Fibroblast of skin of left biceps (primary cell): ENCODE measurements at places on chromosomes 7 and 10.
A peak's percentile ranks its signal among the peaks of the same experiment; 100 is the strongest.

DNA sequence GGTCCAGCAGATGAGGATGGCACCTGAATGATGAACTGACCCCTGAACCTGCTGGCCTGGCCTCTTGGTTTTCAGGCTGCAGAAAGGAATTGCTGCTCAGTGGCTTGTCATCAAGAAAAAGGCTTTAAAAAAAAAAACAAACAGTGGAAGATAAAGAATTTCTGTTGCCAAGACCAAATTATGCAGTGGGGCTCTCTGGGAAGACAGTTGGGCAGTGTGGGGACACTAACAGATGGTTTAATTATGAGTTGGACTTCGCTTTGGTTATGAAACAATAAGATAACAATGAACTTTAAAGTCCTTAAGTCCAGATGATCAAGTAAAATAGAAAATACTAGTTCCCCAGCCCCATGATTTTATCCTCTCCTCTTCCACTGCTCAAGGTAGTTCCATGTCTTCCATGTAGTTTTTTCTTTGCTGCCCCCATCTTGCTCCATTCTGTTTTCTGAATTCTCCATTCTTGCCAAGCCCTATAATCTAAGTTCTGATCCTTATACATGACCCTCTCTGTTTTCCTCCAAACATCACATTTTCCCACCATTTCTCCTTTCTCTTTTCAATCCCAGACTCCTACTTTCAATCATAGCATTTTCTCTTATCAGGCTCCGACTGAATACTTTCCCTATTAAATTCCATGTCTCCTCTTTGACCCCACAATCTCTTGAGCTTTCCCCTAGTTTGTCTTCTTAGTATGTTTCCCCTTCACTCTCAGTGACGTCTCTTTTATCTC, 52.6 kb downstream of the ANK3 start:
- DNase-seq: no peak

DNA sequence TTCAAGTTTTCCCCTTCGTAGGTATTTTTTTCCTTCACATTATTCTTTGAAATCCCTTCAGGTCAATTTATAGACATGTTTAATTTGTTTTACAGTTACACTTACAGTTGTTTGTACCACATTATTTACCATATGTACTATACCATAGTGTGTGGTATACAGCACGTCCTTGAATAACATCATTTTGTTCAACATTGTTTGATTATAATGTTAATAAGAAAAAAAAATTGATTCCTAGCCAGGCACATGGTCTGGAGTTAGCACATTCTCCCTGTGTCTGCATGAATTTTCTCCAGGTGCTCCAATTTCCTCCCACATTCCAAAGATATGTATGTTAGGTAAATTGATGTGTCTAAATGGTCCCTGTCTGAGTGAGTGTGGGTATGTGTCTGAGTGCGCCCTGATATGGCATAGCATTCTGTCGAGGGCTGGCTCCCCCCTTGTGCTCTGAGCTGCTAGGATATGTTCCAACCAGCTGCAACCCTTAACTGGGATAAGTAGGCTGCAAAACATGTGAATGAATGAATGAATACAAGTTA, 247.6 kb downstream of the CCDC7 start:
- no peak for DNase-seq

DNA sequence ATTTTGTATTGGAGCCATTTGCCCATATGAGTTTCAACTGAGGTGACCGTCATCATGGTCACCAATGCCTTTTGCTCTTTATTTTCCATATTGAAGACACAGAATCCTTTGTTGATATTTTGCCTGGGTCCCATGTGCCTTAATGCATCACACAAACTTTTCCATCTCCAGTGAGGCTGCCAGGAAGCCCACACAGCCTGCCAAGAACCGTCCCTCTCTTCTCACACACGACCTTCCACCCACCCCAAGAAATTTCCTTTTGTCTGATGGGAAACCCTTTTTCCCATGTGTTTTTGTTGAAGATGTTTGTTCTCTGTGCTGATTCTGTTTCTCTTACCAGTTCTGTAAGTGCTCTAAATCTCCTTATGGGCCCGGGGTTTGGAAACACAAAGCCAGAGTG, 168.9 kb downstream of the CSTF2T start:
- DNase-seq: no peak

- no peak for DNase-seq
These were observed 222.9 kb downstream of the PTEN start for GRCh38 chr10:88086187-88086960.

GRCh38 chr10:73650537-73651331, 5.1 kb downstream of the SYNPO2L start:
- DNase-seq: peak; percentile 76

DNA sequence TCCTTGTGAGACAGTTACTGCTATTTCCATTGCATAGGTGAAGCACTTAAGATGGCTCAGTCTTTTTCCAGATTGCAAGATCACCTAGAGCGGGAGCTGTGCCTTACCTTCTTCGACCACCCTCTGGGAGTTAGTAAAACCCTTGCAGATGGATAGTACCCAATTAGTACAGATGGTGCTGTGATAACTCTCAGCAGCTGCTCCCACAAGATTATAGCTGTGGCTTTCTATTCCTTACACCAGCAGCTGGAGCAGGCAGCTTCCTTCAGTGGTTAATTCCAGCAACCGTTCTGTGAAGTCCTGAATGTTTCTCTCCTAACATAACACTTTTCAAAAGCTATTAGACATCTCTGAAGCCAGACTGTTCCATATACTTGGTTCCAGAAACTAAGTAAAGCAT, 796.8 kb downstream of the XPNPEP1 start:
- DNase-seq: no peak

DNA sequence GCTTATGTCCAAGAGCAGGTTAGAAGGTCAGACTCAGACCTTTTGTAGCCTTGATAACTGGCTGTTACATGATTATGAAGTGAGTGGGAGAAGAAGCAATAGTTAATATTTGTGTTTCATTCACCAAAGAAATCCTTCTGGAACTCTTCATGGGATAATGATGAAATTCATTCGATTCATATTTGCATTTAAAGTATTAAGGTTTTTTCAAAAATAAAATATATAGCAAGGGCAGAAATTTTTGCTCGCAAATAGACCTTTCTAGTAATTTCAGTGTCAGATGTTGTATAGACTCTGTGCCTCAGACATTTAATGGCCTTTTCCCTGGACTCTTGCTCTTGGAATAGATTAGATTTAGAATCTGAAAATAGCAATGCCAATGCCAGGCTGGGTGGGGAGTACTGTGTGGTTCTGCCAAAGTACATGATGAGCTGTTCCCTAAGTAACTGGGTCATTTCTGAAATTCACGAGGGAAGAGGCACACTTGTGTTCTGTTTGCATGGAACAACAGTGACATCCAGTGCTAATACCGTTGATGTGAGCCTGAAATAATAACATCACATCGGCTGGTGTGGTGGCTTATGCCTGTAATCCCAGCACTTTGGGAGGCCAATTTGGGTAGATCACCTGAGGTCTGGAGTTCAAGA, 119.2 kb downstream of the MBL2 start:
- no peak for DNase-seq

GRCh38 chr7:16732828-16733227, 20.7 kb upstream of the TSPAN13 start:
- no peak for DNase-seq

GRCh38 chr10:131267814-131268095, 43.8 kb downstream of the TCERG1L start:
- no peak for DNase-seq

DNA sequence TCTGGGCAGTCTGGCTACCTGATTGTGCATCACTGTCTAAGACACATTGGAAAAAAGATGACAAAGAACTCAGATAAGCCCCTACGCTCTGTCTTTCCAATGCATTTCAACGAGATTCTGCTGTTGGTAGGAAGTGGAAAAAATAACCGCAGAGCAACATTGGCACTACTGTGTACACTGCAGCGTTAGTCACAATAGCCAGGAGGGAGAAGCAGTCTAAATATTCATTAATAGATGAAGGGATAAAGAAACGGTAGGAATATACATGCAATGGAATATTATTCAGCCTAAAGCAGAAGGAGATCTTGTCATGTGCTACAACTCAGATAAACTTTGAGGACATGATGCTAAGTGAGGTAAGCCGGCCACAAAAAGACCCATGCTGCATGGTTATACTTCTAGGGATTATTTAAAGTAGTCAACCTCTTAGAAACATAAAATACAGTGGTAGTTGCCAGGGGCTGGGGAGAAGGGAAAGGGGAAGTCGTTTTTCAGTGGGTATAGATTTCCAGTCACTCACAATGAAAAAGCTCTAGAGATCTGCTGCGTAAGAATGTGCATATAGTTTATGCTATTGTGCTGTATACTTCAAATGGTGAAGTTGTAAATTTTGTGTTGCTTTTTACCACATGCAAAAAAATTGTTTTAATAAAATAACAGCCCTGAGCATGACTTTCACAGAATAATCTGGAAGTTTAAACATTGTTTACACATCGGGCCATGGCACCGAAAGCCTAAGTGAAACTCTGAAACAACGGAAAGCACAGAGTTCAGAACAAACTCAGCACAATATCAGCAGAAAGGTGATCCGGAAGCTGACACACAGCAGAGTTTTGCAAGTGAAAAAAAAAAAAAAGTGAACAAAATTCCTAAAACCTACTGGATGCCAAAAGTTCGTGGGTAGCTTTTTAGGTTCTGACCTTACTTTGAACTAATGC, 40.1 kb downstream of the ELMO1 start:
- DNase-seq: no peak

GRCh38 chr10:42942279-42942950, 134.5 kb upstream of the RET start:
- no peak for DNase-seq

GRCh38 chr10:84715911-84716310, 387.5 kb downstream of the CCSER2 start:
- no peak for DNase-seq

GRCh38 chr10:11439523-11440053, 171.9 kb downstream of the USP6NL start:
- DNase-seq: no peak

DNA sequence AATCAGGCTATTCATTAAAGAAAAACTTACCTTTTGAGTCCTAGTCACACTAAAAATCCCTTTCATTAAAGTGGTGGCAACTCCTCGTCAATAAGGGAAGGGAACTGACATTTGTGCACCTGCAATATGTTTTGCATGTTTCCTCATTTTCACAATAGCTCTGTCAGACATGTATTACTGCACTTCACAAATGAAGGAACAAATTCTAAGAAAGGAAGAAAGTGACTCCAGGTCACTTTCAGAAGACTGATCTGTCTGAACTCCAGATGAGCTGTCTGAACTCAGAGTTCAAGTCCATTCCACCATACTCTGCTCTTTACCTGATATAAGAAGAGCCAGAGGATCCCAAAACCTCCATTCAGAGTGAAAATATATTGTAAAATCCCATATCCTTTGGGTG, 50.3 kb upstream of the GSAP start:
- DNase-seq: no peak

DNA sequence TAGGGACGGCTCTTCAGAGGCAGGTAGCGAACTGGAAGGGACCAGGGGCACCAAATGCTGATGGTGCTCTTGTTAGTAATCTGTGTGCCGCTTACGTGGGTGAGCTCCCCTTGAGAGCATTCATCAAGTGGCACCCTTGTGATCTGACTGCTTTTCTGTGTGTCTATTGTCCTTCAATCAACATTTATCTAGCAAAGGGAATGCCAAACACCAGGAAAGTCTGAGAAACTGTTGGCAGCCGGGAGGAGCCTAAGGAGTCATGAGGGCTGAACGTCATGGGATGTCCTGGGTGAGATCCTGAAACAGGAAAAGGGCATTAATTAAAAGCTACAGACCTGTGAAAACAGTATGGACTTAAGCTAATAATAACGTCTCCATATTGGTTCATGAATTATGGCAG, 733.1 kb downstream of the TYW1 start:
- DNase-seq: no peak

- DNase-seq: no peak
These were observed 18.6 kb upstream of the YWHAG start for GRCh38 chr7:76377186-76377918.

GRCh38 chr10:24465891-24466818, 257.2 kb downstream of the KIAA1217 start:
- peak; percentile 60 for DNase-seq

- DNase-seq: no peak
These were observed 20.3 kb downstream of the CELF2 start for GRCh38 chr10:11037991-11038390.

DNA sequence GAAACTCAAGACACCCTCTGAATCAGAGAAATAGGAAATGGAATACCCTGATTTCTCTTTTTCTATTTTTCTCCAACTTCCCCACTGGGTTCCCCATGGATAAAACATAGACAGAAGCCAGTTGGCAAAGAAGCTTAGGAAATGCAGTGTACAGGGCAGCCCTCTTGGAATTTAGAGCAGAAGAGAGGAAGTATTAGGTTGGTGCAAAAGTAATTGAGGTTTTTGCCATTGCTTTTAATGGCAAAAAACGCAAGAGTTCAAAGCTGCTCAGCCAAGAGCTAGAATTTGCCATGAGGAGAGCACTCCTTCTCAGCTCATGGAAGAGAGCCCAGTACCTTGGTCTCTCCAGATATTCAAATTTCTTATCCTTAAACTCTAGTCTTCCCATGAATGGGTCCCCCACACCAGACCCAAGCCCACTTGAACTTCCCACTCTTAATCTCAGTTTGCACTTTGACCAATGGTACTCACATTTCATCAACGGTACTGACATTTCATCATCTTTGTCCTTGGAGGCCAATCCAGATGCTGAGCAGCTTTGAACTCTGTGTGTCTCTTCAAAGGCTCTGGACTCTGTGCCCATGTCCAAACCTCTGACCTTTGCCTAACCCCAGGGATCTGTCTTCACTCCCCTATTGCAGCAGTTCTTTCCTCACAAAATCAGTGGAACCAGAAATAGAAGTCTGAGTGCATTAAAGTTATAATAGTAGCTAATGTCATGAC, 73.2 kb upstream of the PPP1R3C start:
- DNase-seq: no peak

GRCh38 chr7:79339208-79339925, 114.1 kb downstream of the MAGI2 start:
- DNase-seq: no peak

DNA sequence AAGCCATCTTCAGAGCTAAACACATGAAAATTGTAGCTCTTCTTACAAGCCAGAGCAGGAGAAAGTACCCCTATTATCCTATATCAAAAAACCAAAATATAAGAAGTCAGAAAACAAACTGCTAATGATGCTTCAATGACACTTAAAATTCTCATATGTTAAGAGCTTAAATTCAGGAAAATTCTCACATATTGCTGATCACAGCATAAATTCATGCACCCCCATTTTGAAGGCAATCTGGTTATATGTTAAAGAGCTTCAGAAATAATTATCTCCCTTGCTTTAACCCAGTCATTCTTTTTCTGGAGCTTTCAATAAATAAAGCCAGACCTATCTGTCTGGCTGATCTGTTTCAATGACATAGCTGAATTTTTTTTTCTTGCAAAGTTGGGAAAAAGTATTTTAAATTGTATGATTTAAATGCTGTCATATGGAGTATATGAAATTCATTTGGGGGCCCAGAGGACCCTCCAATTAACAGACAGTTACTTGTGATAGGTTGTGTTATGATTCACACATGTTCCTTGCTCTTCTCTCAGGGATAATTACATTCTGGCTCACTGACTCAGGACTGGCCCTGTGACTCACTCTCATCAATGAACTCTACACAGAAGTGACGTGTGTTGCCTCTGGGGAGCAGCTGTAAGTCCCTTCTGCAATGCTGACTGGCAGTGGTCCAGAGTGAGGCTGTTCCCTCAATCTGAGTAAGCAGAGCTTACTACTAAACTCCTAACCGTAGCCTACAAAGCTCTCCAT, 85.2 kb downstream of the HGF start:
- peak; percentile 99 for DNase-seq

- no peak for DNase-seq
These were observed 128.5 kb downstream of the BTAF1 start for GRCh38 chr10:92052088-92052487.
